ENCODE measurements at places on chromosomes 6 and 20.

GRCh38 chr20:16530201-16530681 lies 43.0 kb downstream of the KIF16B start:
- no peak for DNase-seq

DNA sequence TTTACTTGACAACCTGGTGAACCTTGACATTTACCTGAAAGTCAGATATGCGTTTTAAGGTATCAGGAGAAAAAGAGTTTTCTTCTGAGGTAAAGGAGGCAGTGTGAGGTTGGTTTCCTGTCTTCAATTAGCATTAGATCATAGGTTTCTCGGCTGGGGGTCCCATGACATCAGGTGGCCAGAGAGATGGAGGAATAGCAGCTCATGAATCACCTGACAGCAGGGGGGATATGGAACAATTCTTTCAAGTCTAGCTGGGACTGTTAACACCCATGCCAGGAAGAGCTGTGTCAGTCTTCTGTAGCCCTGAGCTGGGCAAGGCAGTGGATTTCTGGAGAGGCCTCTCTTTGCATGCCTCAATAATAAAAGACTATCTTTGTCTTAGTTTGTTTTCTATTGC lies 108.0 kb upstream of the TMEM170B start:
- no peak for DNase-seq

GRCh38 chr20:59650418-59650817 lies 46.1 kb downstream of the PHACTR3 start:
- no peak for DNase-seq

DNA sequence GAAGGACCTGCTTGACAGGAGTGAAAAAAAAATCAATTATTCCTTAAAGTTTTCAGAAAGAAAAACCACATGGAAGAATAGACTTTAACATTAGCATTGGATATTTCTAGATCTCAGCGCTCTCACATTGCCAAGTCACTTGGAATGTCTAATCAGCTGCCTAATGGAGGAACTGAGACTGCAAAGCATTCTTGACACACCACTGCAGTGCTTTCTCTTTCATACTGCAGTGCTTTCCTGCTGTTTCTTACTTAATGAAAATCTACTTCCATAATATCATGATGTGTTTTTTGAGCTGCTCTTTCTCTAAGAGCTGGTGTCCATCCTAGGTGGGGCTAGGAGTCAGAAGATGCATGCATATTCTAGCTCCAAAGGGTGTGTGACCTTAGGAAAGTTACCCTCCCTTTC lies 20.4 kb upstream of the MCM3 start:
- no peak for DNase-seq

DNA sequence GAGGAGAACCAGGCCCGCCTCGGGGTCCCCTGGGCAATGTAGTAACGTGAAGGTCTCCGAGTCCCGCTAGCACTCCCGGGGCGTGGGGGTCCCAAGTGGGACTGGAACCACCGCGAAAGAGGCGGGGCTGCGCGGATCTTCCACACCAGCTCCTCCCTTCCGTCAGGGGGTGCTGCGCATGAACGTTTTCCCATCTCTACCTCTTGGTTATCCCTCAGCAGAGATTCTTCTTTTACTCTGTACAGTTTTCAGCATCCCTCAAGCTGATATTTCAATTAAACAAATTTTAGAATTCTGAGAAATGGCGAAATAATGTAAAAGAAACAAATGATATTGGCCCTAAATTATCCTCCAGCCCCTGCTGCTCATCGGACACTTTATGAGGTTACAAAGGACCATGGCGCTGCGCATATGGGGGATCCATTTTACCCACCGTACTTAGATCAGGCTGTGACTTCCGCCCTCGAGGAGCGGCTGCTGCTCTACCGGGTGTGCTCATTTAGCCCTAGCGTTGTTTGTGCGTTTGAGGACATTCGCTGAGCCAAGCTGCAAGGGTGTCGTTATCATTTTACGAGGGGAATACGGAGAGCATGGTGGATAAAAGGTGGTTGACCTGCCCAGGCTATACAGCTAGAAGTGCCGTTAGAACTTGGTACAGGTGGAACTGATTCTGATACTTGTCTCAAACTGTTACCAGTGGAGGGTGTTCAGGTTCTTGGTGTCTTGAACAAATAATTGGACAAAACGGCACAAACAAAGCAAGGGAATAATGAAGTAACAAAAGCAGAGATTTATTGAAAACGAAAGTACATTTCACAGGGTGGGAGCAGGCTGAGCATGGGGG lies 75.2 kb upstream of the CHD6 start:
- DNase-seq, result peak; percentile 92

- DNase-seq, result no peak
Measured at GRCh38 chr6:158002249-158002950, 20.7 kb downstream of the SYNJ2 start.

- no peak for DNase-seq
Measured at GRCh38 chr20:4684837-4685413, 36.8 kb upstream of the PRND start.

DNA sequence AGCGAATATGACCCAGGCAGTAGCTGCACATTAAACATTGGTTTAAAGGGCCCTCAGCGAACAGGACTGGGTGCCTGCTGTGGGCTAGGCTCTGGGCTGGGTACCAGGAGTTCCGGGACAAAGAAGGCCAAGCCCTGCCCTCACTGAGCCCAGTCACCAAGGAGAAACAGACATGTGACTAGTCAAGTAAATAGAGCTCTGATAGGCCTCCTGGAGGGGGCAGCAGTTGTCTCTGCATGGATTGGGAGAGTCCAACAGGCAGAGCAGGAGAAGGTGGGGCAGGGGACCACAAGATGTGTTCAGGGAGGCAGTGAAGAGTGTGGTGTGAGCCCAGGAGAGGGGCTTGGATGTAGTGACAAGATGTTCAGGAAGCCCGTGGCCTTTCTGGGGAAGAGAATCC lies 3.1 kb downstream of the HM13 start:
- DNase-seq, result no peak

GRCh38 chr6:27679964-27680694 lies 207.2 kb upstream of the ZNF184 start:
- DNase-seq, result no peak

- DNase-seq, result no peak
Measured at GRCh38 chr6:71294121-71294523, 5.5 kb downstream of the OGFRL1 start.

- no peak for DNase-seq
Measured at GRCh38 chr20:35598899-35599775, 16.5 kb upstream of the SPAG4 start.

GRCh38 chr6:168097621-168098430 lies 18.8 kb upstream of the FRMD1 start:
- no peak for DNase-seq

GRCh38 chr20:9417665-9418064 lies 96.7 kb upstream of the LAMP5 start:
- no peak for DNase-seq

DNA sequence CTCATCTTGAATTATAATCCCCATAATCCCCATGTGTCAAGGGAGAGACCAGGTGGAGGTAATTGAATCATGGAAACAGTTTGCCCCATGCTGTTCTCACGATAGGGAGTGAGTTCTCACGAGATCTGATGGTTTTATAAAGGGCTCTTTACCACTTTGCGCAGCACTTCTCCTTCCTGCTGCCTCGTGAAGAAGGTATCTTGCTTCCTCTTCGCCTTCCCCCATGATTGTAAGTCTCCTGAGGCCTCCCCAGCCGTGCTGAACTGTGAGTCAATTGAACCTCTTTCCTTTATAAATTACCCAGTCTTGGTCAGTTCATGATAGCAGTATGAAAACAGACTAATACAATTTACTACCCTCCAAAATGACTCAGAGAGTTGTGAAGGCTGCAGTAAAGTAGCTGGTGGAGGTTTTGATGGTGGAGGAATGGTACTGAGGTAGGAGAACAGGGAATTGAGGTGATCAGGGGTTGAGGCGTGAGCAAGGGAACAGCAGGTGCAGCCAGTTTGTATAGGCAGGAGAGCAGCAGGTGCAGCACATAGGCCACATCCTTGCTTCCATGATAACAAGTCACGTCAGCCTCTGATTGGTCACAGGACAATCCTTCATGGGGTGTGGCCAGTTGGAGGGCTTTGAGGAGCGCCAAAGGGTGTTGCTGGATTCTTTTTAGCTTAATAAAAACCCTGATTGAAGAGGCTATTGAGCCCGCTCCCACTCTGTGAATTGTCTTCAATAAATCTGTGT lies 150.0 kb downstream of the CDC5L start:
- DNase-seq, result no peak

- no peak for DNase-seq
Measured at GRCh38 chr6:41699063-41699462, 36.3 kb downstream of the TFEB start.

DNA sequence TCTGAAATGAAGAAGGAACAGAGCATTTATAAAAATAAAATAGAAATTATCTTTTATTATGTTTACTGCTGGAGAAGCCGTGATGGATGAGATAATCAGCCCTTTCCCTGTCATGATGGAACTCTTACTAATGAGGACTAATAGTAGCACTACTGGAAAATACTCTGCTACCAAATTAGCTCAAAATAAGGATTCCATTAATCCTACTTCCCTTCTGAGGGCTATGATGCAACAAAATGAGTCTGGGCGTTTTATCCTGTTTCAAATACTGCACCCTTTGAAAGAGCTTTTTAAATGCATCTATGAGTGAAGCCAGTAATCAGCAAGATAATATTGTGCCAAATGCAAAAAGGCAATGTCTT lies 59.3 kb upstream of the CARMIL1 start:
- no peak for DNase-seq

DNA sequence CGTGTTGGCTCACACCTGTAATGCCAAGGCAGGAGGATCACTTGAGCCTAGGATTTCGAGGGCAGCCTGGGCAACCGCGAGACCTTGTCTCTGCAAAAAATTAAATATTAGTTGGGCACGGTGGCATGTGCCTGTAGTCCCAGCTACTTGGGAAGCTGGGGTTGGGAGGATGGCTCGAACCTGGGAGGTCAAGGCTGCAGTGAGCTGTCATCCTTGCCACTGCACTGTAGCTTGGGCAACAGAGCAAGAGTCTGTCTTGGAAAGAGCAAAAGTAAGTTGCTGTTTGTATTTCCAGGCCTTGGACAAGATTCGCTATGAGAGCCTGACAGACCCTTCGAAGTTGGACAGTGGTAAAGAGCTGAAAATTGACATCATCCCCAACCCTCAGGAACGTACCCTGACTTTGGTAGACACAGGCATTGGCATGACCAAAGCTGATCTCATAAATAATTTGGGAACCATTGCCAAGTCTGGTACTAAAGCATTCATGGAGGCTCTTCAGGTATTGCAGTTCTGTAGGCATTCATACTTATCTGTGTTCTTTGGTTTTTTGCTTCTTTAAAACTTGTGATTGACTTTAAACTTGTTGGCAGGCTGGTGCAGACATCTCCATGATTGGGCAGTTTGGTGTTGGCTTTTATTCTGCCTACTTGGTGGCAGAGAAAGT lies 2.3 kb downstream of the HSP90AB1 start:
- no peak for DNase-seq

DNA sequence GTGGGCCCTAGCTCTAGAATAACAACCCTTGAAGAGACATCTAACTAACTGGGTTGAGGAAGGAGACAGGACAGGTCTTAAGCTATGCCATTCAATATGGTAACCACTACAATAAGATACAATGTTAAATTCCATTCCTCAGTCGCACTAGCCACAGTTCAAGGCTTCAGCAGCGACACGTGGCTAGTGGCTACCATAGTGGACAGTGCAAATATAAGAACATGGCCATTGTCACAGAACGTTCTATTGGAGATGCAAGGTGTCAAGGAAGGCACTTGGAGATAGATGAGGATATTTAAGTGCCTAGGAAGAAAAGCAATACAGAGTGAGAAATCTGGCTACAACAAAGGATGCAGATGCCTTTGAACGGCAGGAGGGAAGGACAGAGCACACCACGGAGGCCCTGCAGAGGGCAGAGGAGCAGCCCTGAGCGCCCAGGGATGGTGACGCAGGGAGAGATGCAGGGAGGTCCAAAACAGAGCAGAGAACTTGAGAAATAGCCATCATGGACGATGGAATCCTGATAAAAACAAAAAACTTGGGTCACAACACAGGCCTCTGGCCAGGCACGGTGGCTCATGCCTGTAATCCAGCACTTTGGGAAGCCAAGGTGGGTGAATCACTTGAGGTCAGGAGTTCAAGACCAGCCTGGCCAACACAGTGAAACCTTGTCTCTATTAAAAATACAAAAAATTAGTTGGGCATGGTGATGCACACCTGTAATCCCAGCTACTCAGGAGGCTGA lies 140.7 kb downstream of the ZMYND8 start:
- no peak for DNase-seq

DNA sequence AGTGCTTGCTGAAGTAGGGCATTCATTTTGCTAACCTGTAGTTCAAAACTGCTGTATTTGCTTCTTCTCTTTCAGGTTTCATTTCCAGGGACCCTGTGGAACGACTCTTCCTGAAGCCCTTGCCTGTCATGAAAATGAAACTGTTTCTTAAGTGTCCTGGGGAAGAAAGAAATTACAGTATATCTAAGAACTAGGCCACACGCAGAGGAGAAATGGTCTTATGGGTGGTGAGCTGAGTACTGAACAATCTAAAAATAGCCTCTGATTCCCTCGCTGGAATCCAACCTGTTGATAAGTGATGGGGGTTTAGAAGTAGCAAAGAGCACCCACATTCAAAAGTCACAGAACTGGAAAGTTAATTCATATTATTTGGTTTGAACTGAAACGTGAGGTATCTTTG lies 3.4 kb upstream of the NOL7 start:
- no peak for DNase-seq

DNA sequence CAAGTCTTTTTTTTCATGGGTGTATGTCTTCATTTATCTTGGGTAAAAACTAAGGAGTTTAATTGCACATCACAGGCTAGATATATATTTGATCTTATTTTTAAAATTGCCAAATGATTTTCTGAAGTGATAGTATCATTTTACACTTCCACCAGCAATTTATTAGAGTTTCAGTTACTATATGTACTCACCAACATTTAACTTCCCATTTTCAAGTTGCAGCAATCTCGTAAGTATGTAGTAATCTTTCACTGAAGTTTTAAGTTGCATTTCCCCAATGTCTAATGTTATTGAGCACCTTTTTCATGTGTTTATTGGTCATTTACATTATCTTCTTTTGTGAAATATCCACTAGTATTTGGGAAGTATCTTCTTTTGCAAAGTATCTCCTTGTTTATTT lies 277.4 kb upstream of the CNR1 start:
- no peak for DNase-seq

GRCh38 chr6:14734416-14735340 lies 511.2 kb upstream of the JARID2 start:
- no peak for DNase-seq

DNA sequence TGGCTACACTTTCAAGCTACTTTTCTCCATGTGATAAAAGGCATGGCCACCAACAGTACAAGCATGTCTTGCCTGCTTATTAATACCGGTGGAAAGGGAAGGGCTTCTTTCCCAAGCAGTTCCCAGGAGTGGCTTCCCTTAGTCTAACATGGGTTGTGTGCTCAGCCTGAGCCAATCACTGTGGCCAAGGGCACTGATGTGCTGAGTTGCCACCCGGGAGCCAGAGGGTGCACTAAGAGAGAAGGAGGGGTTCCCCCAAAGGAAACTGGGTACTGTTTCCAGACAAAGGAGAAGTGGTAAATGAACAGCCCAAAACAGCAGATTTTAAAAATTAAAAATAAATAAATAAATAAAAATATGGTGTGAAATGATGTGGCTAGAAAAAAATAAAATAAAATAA lies 68.5 kb downstream of the BANF2 start:
- no peak for DNase-seq
